Activated T-cell treated with anti-CD3 and anti-CD28 coated beads, Interleukin-2, amount 50 U/mL, for 4 hours (primary cell): ENCODE measurements at places on chromosomes 16 and 17.
A peak's percentile ranks its signal among the peaks of the same experiment; 100 is the strongest.

GRCh38 chr17:72930031-72930430 lies 162.5 kb downstream of the SLC39A11 start:
- no peak for DNase-seq

DNA sequence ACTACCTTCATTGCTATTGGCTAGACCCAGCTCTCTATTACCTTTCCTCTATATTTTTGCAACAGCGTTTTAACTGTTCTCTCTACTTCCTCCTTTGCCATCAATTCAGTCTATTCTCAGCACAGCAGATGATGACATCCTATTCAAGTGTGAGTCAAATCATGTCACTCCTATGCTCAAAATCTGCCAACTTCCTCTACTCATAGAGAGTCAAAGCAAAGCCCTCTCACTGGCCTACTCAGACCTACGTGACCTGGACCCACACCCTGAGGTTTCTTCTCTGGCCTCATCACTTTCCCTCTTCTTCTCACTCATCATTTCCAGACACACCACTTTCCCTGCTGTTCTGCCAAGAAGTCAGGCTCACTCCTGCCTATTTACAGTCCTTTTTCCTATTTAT lies 289.0 kb upstream of the AXIN2 start:
- DNase-seq, result no peak

DNA sequence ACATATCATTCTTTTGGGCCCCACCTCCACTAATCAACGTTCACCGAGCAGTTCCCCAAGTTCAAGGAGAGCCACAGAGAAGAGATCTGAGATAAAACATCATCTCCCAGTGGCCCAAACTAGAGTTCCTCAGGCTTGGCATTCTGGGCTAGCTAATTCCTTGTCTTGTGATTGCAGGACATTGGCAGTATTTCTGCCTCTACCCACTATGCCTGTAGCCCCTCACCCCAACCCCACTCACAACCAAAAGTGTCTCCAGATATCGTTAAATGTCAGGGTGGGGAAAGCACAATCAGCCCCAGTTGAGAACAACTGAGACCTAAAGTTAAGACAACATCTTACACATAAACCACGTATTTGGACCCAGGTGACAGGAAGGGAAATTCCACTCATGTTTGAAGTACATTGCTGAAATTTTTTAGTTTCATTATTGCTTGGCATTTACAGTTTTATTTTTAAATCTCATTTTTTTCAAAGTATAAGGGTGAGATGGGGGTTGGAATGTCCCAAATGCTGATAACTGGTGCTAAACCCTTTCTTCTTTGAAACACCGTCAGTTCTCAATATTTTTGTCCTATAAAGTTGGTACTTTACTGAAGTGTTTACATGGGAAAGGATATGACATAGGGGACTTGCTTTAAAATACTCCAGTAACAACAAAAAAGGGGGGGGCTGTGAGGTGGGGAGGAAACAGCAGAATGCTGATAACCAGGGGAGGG lies 13.6 kb downstream of the ZC3H7A start:
- peak; percentile 21 for DNase-seq

DNA sequence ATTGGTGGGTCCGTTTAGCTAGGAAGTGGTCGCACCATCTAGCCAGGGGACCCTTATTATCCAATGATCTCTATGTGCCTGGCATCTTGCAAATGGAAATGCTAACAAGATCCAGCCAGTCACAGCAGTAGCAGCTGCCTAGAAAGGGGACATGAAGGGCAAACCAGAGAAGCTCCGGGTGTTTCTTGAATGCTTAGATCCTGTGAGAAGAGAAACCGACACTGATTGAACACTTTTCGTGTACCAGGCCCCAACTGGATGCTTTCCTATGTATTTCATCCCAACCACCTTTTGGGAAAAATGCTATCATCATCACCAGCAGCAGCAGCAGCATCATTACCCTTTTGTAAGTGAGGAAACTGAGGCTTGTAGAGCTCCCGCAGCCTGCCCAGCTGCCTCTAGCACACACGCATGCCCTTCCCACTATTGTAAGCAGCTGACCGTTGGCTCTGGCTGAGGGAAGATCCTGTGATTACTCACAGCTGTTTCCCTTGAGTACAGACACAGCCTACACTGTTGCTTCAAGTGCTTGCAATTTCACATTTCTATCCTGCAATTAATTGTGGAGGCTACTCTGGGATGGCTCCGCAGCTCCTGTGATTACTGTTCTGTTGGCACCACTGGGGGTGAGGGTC lies 180.7 kb upstream of the CACNG5 start:
- no peak for DNase-seq

DNA sequence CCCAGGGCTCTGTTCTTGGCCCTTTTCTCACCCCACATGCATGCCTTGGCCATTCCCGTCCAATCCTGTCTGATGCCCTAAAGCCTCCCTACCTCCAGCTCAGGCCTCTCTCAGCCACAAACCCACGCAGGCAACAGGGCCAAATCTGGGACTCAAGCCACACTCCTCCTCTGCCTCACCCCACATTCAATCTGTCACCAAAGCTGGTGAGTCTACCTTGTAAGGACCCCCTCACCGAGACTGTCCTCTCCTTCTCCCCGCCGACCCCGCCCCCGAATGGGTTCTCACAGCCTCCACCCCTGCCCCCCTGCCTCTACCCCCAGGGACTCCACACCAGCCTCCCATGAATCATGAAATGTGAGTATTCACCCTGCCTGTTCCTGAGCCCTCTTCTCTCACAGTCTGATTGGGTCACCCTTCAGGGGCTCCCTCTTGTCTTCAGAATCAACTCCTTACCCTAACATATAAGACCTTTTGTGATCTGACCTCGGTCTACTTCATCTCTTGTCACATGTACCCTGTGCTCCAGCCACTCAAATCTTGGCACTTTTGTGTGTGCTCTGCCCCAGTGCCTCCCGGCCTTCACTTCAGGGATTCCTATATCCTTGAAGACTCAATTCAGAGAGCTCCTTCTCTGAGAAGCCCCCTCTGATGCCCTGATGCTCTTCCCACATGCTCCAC lies 10.7 kb downstream of the EPOP start:
- DNase-seq, result no peak

DNA sequence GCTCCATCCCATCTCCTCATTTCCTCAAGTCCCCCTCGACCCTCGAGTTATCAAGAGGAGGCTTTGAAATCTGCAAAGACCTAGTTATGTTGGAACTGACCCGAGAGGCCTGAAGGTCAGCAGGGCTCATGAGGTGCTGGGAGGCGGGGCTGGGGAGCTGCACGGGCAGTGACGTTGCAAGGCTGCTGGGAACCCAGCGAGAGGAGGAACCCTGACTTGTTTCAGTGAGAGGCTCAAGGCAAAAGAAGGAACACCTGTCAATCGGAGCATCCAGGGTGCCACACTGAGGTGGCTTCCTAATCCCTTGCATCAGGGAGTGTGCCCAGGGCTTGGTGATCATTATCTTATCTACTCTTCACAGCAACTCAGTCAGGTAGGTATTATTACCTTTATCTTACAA lies 86.9 kb downstream of the CDH11 start:
- DNase-seq, result no peak

GRCh38 chr16:11576427-11577289 lies 10.1 kb downstream of the LITAF start:
- no peak for DNase-seq

GRCh38 chr17:5437721-5438317 lies 1.1 kb downstream of the C1QBP start:
- no peak for DNase-seq

GRCh38 chr17:59105852-59106462 lies 723 bp downstream of the TRIM37 start:
- DNase-seq, result peak; percentile 64

- DNase-seq, result no peak
Observed at GRCh38 chr17:73011016-73011486, 81.4 kb downstream of the SLC39A11 start.

DNA sequence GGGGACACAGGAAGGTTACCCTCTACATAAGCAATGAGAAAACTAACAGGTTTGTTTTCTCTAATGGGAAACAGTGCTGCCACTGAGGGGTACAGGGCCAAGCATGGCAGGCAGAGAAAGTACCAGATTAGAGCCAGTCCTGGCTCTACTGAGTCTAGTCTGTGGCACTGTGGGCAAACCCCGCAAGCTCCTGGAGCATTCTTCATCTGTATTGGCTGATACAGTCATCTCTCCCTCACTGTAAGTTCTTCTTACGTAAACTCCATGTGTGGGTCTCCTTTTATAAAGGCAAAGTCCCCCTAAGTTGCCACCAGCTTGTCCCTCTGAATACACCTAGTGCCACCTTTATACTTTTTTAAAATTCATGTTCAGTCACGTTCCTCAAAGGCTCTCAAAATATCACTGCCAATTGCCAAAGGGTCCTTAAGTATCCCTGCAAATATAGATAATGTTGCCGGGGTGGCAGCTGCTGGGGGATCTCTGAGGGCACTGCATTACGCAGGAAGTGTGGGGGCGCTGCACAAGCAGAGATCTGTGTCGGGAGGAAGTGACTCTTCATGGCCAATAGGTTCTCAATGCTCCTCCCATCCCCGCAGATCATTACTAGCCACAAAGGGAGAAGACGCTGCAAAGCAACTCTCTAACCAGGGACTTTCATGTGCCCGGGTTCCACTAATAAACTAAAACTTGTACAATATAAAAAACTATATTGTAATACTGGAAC lies 18.8 kb downstream of the XPO6 start:
- peak; percentile 69 for DNase-seq

GRCh38 chr16:21685034-21685455 lies 21.3 kb downstream of the OTOA start:
- DNase-seq, result no peak

- no peak for DNase-seq
Observed at GRCh38 chr16:17160920-17161431, 309.8 kb downstream of the XYLT1 start.

GRCh38 chr16:69404275-69404805 lies 18.5 kb upstream of the TERF2 start:
- DNase-seq, result no peak

DNA sequence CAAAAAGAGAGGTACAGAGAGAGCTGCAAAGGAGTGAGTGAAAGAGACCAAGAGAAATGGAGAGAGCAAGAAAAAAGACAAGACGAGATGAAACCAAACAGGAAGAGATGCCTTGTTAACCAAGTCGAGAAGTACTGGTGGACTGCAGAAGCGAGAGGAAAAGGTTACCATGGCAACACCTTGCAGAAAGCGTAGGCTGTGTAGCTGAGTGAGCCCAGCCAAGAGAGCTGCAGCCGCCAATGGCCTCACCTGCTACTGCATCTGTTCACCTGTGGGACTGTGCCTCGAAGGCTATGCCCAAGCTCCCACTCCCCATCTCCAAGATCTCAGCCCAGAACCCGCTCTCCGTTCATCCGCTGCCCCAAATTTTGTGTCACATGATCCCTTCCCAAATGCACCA lies 161.3 kb downstream of the SLC39A11 start:
- no peak for DNase-seq

DNA sequence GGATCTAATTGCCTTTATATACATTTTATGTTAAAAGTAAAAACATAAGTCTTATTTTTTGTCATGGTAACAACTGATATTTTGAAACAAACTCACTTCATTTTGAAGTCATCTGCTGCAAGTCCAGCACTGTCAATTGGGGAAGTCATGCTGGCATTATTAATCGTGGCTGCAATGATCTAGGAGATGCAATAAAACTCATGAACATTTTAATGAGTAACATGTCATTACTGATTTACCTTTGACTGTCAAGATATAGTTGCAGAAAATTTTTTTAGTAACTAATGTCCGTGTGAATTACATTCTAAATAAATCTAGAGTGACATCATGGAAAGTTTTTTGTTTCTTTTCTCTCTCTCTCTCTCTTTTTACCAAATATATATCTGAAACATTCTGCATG lies 17.3 kb upstream of the KRT24 start:
- DNase-seq, result no peak

- no peak for DNase-seq
Observed at GRCh38 chr17:37429453-37429852, 22.8 kb downstream of the TADA2A start.

DNA sequence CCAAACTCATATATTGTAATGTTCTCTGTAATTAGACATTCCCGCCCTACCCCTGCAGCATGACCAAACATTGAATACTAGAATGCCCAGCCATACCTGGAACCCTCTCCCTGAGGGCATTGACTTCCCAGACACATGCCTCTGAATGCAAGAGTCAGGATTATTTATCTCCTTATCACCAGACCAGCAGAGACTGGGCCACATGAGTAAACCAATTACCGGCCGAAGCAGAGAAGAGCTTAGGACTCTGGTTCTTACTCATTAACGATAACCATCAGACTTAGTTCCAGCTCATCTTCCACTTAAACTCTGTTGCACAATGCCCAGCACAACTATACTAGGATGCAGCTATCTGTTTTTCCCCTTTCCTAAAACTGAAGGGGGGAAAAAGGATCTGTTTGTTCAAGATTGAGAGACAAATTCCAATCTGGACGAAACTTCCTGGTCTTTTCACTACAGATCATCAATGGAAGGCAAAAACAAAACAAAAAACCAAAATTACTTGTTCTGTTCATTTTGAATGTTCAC lies 88.2 kb upstream of the CORO6 start:
- no peak for DNase-seq

GRCh38 chr16:89322321-89323119 lies 105.0 kb downstream of the ZNF778 start:
- no peak for DNase-seq

DNA sequence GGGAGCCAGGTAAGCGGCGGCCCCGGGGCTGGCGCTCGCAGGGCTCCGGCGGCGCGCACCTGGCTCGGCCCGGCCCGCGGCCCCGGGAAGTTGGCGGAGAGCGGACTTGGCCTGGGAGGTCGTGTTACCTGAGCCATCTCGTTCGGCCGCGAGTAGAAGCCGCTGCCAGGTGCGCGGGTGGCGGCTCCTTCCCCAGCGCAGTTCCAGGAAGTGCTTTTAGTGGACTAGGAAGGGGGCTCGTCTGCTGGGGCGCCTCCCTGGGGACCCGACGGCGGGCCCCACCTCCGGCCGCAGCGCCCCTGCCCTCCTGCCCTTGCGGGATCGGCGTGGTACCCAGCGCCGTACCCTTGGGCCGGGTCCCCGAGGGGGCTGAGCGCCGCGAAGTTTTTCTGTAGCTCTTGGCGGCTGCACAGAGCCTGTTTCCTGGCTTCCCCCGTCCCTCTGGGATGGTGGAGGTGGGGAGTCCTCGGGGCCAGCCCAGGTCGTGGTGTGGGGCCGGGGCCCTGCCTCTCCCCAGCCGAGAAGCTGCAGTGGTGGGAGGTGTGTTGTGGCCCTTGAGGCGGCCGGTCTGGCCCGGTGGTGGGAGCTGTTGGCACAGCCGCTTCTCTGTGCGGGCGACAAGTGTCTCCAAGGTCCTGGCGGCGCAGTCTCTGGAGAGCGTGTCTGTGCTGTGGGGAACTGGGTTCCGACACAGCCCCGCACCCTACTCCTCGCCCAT lies 96.9 kb downstream of the RAB11FIP4 start:
- peak; percentile 10 for DNase-seq

DNA sequence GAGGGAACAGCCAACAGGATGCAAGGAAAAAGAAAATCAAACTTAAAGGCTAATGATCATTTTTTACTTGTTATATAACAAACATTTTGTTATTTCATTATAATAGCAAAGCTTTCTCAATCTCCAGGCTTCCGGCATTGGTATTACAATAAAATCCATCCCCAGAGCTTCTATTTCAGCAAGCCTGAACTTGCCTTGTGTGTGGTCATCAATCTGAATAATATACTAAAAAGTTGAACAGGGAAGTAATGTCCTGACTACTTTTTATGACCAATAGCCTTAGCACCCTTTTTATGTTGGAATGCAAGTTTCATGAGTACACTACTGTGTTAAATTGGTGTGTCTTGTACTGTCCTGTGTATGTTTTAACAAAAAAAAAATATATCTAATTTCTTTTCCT lies 27.1 kb upstream of the VWA3A start:
- no peak for DNase-seq
